ENCODE measurements at places on chromosomes 4 and X.
A peak's percentile ranks its signal among the peaks of the same experiment; 100 is the strongest.

DNA sequence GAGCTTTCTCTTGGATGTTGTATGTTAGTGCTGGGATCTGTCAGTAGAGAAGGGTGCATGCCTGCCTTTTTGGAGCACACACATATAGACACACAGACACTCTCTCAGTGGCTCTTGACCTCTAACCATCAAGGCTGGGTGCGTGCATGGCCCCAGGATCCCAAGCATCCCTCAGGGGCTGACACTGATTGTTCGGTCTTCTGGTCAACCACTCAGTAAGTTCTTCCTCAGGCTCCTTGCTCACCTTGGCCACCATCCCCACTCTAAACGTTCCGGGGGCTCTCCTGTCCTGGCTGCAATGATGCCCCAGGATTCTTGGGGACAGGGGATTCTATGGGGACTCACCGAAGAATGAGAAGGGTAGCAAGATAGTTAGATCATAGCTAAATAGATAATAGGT, 179.6 kb downstream of the SHOX start:
- DNase-seq: no peak

- no peak for DNase-seq
Measured at GRCh38 chrX:131741103-131741581, 197.3 kb downstream of the OR13H1 start.

DNA sequence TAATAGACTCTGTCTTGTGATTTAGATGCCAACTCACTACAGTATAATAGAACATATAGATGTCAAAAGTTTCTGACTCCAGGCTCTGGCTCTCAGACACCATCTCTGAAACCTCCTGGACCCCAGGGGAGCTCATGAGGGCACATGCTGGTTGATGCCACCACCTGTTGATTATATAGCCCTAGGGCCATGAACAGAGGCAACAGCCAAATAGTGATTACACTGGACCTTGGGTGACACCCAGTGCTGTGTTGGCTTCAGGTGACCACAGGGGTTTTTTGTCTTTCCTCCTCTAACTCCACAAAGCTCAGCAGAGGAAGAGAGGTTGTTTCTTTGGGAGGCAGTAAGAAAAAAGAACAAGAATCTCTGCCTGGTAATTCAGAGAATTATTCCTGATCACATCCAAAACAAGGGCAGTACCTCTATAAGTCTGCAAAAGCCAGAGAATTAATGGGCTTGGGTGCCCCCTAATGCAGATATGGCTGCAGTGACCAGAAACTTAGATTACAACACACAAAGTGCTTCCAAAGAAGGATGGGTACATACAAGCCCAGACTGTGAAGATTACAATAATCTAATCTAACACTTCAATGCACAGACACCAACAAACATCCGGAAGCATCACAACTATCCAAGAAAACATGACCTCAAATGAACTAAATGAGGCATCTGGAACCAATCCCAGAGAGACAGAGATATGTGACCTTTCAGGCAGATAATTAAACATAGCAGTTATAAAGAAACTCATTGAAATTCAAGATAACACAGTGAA, 1920.6 kb downstream of the ARAP2 start:
- DNase-seq: no peak

- no peak for DNase-seq
Measured at GRCh38 chrX:14508025-14508690, 21.2 kb upstream of the GLRA2 start.

GRCh38 chrX:119602701-119603255, 3.4 kb downstream of the NKRF start:
- no peak for DNase-seq

DNA sequence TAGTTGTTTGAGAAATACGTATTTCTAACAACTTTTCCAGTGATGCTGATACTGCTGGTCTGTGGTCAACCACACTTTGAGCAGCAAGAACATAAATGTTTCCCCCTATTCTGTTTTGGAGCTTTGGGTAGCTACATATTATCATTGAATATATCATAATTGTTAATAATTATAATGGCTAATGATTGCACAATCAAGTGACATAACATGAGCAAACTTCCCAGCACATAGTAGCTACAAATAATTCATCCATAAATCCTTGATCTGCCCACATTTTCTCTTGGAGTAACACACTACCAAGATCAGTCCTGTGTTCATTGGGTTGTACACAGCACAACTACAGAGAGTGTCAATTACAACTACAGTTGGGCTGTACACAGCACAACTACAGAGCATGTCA, 436.3 kb upstream of the MAGEB18 start:
- no peak for DNase-seq

- DNase-seq: peak; percentile 36
Measured at GRCh38 chrX:71533851-71534561, 1.1 kb downstream of the OGT start.

- no peak for DNase-seq
Measured at GRCh38 chr4:154033921-154034320, 245.0 kb upstream of the SFRP2 start.

Measured in NCI-H2171 treated with DMSO at 0.1 percent for 48 hours (cell line).